ENCODE measurements at places on chromosomes 7 and 10. TPM values are rescaled to one million over a fixed set of nuclear protein-coding genes. Genes with fewer than 3 reads are reported as not detected.

The MOSPD3 gene
- polyA plus RNA-seq: 14.4 TPM

The NEURL1 gene
- polyA plus RNA-seq: 0.35 TPM

The EZH2 gene
- polyA plus RNA-seq: 2.6 TPM

The PNLIPRP1 gene
- polyA plus RNA-seq: not detected

The LRGUK gene
- polyA plus RNA-seq: 0.08 TPM

The EN2 gene
- polyA plus RNA-seq: not detected

The CYP26C1 gene
- polyA plus RNA-seq: not detected

The SFTPA1 gene
- polyA plus RNA-seq: not detected

The GRID2IP gene
- polyA plus RNA-seq: 0.09 TPM

The EIF3B gene
- polyA plus RNA-seq: 84.4 TPM

The WNT8B gene
- not detected for polyA plus RNA-seq

The RBM20 gene
- polyA plus RNA-seq: not detected

The CPA2 gene
- polyA plus RNA-seq: not detected

The CCDC3 gene
- not detected for polyA plus RNA-seq

The PNLIPRP3 gene
- not detected for polyA plus RNA-seq

The CALML5 gene
- polyA plus RNA-seq: not detected

The VSIR gene
- 73.6 TPM for polyA plus RNA-seq

The IMPDH1 gene
- polyA plus RNA-seq: 58.6 TPM

The C10orf62 gene
- not detected for polyA plus RNA-seq

The PRKCQ gene
- 1.7 TPM for polyA plus RNA-seq

The UBE2D4 gene
- 15.1 TPM for polyA plus RNA-seq

The KCP gene
- 0.26 TPM for polyA plus RNA-seq

The ANKRD61 gene
- 0.24 TPM for polyA plus RNA-seq
